ENCODE measurements at places on chromosomes 5 and 9.

GRCh38 chr9:75197561-75197960 is 109.2 kb downstream of the OSTF1 start:
- DNase-seq, result no peak

DNA sequence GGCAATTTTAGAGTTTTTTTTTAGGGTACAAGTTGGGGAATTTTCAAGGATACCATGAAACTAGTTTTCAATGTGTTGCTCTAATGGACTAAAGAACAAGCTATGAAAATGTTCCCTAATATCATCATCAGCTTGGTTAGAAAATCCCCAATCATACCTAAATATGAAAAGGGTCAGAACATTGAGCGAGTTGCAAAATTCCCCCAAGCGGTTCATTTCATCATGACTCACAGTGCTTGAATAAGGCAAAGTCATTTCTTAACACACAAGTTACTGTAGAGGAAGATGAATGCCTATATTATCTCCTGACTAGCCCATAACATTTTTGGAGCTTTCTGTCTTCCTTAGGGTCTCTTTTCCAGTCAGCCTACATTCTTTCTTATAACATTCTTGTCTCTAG is 62.7 kb downstream of the ST8SIA4 start:
- DNase-seq, result no peak

- DNase-seq, result peak; percentile 2
Measured at GRCh38 chr5:89878140-89879132, 531.1 kb downstream of the CETN3 start.

DNA sequence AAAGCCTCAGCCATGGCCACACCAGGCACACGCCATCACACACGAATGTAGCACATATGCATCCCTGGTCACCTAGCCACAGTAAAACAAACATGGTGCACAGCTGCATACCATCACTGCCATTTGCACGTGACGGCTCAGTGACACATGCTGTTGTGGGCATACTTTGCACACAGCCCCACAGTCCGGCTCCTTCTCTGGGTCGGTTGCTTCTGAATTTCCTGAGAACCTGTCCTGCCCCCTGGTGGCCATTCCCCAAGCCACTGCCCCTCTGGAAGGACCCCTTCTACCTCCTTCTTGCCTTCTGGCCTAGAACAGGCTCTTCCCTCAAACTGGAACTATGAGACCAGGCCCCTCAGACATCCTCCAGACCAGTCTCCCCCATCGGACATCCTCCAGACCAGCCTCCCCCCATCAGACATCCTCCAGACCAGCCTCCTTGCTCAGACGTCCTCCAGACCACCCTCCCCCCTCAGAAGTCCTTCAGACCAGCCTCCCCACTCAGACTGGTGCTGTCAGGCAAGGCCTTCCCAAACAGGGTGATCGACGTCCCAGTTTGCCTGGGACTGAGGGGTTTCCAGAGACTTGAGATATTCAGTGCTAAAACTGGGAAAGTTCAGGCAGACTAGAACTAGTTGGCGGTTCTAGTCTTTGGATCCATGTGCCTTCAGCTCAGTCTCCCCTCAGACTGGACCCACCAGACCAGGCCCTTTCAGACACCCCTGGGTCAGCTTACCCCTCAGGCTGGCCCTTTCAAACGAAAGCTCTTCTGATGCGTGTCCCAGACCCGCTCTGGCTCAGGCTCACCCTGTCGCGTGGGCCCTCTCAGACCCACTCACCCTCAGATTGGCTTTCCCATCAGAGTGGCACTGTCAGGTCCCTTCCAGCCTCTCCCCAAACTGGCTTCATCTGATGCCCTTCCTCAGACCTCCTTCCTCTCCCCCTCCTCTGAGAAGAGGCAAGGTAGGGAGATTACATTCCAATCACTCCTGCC is 24.3 kb upstream of the ENHO start:
- DNase-seq, result peak; percentile 48

- DNase-seq, result peak; percentile 24
Measured at GRCh38 chr5:160312134-160312959, at the start of gene CCNJL. Gene CCNJL (minus strand): TSS chr5:160312564. CDS start chr5:160311923, 641 bp downstream.

GRCh38 chr9:110591526-110591925 is 12.0 kb upstream of the SVEP1 start:
- DNase-seq, result no peak

GRCh38 chr5:137716337-137716736 is 19.6 kb downstream of the KLHL3 start:
- no peak for DNase-seq

- no peak for DNase-seq
Measured at GRCh38 chr5:87243161-87243844, 24.4 kb upstream of the RASA1 start.

All from Jurkat, Clone E6-1 (cell line).